ENCODE measurements at places on chromosomes 12 and 14. TPM values are rescaled to one million over a fixed set of nuclear protein-coding genes. Genes with fewer than 3 reads are reported as not detected.

DNA sequence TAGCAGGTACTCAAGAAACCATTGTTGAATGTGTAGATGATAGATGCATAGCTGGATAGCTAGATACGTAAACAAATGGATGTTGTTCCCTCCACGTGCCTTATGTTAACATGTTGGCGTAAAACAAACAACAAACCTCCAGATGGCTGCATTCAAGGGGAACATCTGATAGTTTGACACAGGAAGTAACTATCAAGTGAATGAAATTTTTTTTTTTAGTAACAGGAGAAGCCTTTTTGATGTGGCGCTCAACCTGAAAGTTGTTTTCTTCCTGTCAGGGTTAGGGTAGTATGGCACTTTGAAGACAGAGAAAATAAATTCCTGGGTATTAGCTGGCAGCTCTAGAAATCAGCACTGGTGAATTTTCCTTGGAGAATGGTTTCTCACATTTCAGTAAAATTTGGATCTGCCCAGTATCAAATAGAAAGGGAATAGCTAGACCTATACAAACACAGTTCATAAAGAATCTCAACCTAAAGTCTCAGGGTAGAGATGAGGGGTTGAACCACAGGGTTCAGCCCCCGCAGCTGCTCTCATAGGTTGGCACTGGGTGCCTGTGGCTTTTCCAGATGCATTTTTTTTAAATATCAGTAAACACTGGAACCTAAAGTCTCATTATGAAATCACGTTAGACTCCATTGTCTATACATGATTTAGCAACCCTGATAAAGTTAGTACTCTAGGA, 18.8 kb upstream of the RAP1B start:
- no peak for DNase-seq

- no peak for DNase-seq
These were observed 81.0 kb downstream of the CCDC92 start for GRCh38 chr12:123891516-123892179.

DNA sequence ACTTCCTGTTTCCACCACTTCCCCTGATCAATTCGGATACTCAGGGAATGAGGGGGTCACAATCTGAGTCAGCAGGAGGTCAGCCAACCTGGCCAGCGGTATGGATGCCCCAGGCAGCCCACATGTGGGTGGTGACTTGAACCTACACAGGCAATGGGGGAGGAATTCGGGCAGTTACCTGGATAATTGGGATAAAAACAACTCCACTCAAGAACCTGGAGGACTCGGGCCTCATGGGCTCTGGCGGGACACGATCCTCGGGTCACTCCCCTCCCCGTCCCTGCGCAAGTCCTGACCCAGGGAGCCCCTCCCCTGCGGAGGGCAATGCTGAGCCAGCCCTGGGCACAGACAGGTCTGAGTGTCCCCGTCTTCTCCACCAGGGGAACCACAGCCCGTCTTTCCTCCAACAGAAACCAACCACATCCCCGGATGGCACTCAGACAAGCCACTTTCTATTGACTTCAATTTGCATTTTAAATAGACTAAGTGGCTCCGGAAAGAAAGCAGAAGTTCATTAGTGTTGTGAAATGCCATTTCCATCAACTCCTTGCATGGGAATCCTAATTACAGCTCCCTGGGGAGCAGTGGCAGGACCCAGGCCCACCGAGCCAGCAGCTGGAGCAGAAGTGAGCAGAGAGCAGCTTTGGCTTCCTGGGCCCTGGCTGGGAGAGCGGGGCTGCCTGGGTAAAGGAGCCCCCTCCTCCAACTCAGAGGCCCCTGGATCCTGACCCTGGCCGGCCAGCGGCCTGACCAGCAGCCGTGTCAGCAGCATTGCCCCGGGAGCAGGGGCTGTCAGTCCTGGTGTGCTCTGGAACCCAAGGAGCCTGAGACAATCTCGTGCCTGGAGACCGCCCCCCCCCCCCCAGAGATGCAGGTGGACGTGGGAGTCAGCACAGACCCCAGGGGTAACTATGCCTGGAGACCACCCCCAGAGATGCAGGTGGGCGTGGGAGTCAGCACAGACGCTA, 374.1 kb downstream of the ADGRD1 start:
- DNase-seq, result no peak

GRCh38 chr12:29152981-29153630, 4.0 kb downstream of the FAR2 start:
- no peak for DNase-seq

GRCh38 chr12:117412465-117413188, 51.2 kb upstream of the NOS1 start:
- DNase-seq, result no peak

- DNase-seq, result no peak
These were observed 415.2 kb downstream of the VRK1 start for GRCh38 chr14:97212399-97212798.

- no peak for DNase-seq
These were observed 3.8 kb upstream of the BRF1 start for GRCh38 chr14:105304565-105304964.

- no peak for DNase-seq
These were observed 53.4 kb downstream of the PLBD1 start for GRCh38 chr12:14514154-14514842.

- no peak for DNase-seq
These were observed 87.0 kb downstream of the TRMT5 start for GRCh38 chr14:60893911-60894310.

DNA sequence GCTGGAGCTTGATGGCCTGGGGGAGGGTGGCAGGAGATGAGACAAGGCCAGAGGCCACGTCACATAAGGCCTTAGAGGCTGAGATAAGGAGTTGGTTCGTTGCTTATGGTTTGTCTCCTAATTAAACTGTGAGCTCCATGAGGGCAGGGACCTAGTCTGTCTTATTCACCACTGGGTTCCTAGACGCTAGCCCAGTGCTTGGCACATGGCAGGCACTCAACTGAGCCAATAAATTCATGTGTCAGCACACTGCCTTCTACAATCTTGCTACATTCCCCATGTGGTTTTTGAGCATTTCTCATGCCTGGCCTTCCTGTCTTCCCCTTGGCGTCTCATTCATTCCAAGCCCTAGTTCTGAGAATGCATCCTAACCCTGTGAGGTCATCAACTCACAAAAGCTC, 92.5 kb upstream of the MED13L start:
- DNase-seq, result no peak

The C12orf54 gene
- not detected for total RNA-seq

The ITPR2 gene
- 15.0 TPM for total RNA-seq

The YEATS4 gene
- total RNA-seq, result 26.6 TPM

The TAS2R10 gene
- 0.15 TPM for total RNA-seq

The SYNE2 gene
- 35.6 TPM for total RNA-seq

Measured in glomerular endothelial cell (primary cell).